Activated T-cell treated with anti-CD3 and anti-CD28 coated beads, Interleukin-2, amount 50 U/mL, for 4 hours (primary cell): ENCODE measurements at places on chromosomes 4 and X.

GRCh38 chrX:131216828-131217227 is 72.3 kb downstream of the IGSF1 start:
- no peak for DNase-seq

- peak; percentile 17 for DNase-seq
These were observed 14.7 kb upstream of the SEC24D start for GRCh38 chr4:118850488-118851173.

DNA sequence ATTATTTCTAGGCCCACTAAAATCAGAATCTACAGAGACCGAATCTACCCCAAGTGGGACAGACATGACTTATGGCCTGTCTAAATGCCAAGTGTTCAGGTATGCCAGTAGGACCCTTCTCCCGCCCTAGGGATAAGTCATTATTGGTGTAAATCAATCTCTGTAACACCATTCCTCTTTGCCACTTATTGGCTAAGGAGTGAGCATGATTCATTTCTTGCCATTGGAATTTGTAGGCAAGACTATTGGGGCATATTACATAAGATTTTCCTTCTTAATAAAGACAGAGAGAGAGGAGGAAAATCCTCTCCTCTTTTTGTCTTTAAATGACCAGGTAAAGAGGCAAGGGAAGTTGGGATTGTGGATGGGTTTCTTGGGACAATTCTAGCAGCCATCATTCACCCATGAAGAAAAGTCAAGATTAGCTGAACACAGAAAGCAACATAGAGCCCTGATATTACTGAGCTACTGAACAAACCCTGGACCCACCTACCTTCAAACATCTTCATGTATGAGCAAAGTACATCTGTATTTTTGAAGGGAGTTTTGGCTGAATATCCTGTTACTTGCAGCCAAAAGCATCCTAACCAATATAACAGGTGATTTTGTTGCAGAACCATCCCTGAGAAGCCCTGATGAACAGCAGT is 2.6 kb downstream of the SLC9B2 start:
- no peak for DNase-seq

DNA sequence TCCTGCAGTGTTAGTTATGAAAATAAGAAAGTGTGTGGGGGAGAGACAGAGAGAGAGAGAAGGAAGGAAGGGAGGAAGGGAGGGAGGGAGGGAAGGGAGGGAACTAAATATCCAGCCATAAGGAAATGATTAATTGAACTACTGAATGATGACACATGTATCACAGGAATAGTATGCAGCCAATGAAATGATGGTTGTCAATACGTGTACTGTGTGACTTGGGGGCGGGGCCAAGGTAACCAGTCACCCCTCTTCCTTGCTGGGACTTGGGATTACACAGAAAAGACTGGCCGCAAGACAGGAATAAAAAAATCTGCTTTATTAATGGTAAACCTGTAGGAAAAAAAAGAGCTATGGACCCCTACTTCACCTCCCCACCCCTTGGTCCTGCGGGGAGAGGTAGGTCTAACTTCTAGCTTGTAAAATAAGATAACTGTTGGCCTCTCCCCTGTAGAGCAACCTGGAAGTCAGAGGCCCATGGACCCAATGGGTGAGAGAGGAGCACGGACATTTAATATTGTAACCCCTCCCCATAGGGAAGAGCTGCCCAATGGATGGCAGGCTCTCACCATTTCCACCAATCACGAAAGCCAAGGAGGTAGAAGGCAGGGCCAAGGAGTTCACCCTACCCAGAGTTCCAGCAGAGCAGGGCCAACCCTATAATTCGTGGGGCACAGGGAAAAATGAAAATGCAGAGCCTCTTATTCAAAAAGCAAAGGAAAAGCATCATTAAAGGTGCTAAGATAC is 7.4 kb downstream of the PPP2R2C start:
- no peak for DNase-seq

DNA sequence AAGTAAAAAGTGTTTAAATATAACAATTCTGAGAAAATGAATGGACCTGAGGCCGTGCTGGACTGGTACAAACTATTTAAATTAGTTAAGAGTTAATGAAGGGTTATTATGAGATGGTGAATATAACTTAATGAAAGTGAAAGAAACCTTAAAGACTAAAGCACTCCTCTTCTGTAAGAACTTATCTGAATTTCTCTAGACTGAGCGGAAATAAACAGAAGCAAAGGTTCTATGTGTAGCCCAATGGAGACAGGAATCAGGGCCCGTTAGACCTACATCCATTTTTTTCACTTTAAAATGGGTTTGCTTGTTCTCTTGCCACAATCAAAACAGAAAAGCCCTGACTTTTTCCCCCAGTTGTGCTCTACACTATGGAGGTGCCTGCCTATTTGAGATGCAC is 14.9 kb downstream of the AMMECR1 start:
- DNase-seq, result no peak

DNA sequence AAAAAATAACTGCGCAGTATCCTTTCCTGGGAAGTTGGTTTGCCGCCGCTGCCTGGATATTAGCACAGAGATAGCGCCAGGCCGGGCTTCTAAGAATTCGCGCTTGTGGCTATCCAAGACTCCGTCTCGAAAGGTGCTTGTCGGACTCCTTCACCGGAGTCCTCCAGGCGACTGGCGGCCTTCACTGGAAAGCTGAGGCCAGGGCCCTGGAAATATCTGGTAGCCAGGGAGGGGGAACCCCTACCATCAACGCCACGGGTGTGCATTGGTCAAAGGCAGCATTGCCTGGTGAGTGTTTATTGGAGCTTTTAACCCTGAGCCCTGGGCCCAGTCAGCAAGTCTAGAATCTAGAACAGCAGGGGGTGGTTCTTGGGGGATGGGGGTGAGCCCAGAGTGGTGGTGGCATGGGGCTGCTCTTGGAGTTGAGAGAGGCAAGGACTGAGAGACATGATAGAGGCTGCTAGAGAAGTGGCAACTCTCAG is 577 bp upstream of the PIM2 start:
- DNase-seq, result no peak
